ENCODE measurements at places on chromosomes 2 and 18. TPM values are rescaled to one million over a fixed set of nuclear protein-coding genes. Genes with fewer than 3 reads are reported as not detected.

Gene ATOH8
- total RNA-seq, result 2.5 TPM

Gene CFAP65
- 1.6 TPM for total RNA-seq

Gene CRYGD
- total RNA-seq, result not detected

Gene SRSF7
- 157 TPM for total RNA-seq

Gene POLR1B
- total RNA-seq, result 29.6 TPM

Gene CXCR1
- not detected for total RNA-seq

Gene SRD5A2
- not detected for total RNA-seq

DNA sequence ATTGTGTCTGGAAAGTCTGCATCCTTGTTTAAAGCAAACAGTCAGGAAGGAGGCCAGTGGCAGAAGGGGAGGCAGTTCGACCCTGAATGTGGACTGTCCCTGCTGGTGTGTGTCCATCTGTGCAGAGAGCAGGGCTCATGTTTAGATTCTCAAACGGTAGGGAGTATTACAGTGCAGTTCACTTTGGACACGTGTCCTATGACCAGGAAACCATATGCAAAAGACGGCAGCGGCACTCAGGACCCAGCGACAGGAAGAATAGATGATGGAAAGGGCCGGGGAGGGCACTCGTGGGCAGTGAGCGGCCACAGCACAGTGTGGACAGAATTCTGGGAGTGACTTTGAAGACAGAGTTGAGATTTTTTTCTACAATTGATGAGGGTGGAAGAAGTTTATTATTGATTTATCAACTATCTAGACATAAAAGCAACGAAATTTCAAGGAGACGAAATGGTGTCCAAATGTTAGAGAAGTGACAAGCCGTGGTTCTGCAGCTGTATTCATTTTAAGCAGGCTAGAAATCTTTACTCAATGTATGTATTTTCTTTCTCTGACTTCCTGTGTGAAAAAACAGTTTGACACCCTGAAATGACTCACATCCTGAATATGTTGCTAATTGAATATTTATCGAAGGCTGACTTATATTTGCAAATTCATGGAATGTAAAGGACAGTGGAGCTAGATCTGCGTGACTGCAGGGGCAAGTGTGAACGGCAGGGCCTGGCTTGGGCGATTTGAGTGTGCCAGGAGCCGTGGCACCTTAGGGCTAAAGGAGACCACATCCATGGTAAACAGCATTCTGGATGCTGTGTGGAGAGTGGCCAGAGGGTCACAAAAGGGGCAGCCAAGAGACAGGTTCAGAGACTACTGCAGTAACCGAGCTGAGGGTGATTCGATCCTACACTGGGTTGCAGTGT lies 214.2 kb downstream of the PTGR3 start:
- DNase-seq, result no peak

GRCh38 chr2:189298481-189298880 lies 118.9 kb upstream of the COL5A2 start:
- DNase-seq, result no peak

DNA sequence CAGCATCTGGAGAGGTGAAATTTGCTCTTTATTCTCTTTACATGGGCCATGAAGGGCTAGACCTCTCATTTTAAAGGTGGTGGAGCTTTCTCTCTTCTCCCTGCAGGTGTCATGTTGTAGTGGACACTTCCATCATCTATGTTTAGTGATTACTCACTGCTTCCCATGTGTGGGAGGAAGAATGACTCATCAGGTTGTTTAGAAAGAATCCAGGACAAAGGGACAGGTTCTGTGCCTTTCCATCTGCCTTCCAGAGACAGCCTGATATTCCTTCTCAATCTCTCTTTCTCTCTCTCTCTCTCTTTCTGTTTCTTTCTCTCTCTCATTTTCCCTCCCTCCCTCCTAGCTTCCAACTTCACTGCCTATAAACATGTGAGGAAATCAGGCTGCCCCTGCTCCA lies 38.7 kb downstream of the SCG2 start:
- no peak for DNase-seq

GRCh38 chr2:72743481-72743880 lies 82.4 kb downstream of the EXOC6B start:
- no peak for DNase-seq

GRCh38 chr2:226676618-226677017 lies 123.0 kb downstream of the IRS1 start:
- DNase-seq, result no peak

DNA sequence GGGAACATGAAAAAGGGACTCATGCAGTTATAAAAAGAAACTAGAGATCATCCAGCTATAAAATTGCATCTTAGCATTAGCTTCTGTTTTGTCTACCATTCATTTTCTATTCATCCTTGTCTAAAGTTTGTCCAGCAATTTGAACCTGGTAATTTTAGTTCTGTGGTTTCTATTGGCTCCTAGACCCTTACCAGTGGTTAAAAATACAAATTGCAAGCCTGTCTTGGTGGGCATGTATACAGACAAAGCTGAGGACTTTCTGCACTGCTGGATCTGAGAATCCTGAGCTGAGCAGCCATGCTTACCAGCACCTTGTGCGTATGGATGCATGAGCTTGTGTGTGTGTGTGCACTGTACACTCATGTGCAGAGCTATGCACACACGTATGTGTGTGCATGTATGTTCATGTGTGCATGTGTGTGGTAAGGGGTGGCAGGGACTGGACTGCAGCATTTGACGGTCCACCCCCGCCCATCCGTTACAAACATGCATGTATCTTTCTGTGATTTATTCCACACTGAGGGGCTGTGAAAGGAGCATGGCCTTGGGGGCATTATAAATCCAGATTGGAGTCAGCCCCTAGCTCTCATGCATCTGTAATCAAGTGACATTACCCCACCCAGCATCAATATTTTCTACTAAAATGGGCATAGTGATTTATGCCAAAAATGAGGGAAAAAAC lies 144.7 kb downstream of the FAM210A start:
- no peak for DNase-seq

- no peak for DNase-seq
These were observed 5.0 kb upstream of the ATP9B start for GRCh38 chr18:79064228-79064627.

DNA sequence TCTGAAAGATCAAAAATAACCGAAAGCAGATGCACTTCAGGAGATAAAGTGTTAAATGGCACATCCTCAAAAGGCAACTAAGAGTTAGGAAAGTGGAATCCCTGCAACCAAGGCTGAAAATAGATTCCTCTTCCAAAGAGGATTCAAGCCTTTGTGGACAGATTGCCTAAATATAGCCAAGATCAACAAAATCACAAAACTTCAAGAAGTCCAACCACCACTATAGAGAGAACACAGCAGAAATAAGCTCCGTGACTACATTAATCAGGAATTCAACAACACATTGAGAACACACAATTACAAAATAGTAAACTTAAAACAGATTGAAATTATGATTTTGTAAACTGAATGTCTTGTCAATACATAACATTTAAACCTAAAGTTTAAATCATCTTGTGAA lies 165.7 kb downstream of the LNPK start:
- no peak for DNase-seq

DNA sequence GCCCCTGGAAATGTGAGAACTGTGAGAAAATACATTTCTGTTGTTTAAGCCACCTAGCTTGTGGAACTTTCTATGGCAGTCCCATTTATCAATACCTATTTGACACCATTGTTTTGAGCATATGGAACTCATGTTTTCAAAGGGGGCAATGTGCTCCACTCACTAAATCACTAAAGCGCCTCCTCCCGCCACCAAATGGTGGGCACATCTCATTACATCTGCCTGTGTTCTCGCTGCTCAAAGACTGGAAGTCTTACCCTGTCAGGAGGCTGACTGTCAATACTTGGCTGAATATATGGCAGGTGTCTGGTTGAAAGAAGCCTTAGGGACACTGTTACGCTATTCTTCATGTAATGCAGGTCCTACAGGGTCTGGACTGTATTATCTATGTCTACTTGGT lies 767.7 kb downstream of the TSN start:
- no peak for DNase-seq

Data from colonic mucosa (tissue), 4 donors.